Stomach (tissue), 19 donors: ENCODE measurements at places on chromosomes 5 and 9. TPM values are rescaled to one million over a fixed set of nuclear protein-coding genes. Genes with fewer than 3 reads are reported as not detected.
A peak's percentile ranks its signal among the peaks of the same experiment; 100 is the strongest.

DNA sequence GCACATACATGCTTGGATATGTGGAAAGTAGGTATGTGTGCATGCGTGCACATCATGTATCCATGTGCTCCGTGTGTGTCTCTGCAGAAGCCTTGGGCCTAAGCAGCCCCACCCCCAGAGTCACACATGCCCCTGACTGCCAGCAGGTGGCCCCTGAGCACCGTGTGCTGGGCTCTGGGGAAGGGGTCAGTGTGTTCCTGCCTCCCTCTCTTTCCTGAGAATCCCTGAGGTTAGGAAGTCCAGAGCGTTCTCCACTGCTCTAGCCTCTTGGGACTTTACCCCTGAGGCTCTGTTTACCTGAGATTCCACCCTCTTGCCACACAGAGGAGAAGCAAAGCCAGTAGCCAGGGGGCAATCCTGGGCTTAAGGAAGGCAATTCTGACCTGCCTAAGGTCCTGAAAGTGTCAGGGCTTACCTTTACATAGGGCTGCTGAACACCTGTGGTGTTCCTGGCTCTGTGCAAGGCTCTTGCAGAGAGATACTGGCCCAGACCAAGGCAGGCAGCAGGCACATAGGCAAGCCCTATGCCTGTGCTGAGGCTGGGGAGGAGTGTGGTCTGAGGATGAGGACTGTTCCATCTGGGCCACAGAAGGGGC, 207.3 kb downstream of the TMEM38B start:
- peak; percentile 81 for DNase-seq

DNA sequence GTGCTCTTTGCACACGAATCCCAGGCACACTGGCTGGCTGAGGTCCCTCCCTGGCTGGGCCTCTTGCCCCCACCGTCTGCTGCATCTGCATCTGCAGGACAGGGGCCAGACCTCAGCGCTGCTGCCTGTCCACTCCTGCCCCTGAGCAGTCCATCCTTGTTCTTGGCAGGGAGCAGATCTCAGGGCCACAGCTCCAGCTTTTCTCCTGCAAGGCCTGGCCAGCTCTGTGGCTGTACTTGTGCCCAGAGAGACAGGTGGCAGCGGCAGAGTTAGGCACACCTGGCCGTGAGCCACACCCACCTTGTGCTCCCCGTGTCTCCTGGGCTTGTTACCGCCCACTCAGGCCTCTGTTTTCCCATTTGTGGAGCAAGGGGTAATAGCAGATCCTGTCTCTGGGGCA, 13.9 kb downstream of the NEK6 start:
- no peak for DNase-seq

GRCh38 chr9:72363236-72363635, 1.8 kb downstream of the ZFAND5 start:
- DNase-seq: peak; percentile 54

Gene CXCL14
- polyA plus RNA-seq: 51.6 TPM

Gene TLE4
- polyA plus RNA-seq: 7.2 TPM

Gene XRCC4
- polyA plus RNA-seq: 6.2 TPM

- DNase-seq: no peak
Observed at GRCh38 chr5:79585116-79585515, 27.1 kb upstream of the TENT2 start.

Gene SLC25A2
- polyA plus RNA-seq: not detected

DNA sequence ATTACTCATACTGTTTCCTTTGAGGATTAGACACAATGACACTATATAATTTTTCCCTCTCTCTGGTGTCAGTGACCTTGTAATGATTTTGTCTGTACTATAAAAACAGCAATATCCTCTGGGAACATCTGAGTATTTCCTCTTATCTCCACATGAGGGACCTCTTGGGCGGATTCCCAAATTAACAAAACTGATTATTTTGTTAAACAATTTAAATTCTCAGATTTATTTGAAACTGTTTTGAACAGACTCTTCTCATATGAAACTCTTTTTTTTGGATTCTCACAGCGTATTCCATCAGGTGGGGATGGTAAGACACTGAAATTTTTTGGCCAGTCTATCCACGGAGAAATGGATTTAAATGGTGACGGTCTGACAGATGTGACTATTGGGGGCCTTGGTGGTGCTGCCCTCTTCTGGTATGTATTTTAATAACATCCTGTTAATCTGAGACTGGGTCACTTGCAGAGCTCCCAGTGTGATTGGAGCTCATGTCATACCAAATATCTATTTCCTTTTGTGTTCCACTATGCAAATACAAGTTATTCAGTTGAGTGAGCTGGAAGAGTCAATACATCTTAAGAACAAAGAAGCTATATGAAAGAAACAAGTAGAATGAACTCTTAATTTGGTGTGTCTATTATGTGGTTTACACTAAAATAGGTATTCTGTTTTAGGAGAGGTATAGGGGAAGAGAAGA, 73.8 kb upstream of the ITGA2 start:
- peak; percentile 40 for DNase-seq

DNA sequence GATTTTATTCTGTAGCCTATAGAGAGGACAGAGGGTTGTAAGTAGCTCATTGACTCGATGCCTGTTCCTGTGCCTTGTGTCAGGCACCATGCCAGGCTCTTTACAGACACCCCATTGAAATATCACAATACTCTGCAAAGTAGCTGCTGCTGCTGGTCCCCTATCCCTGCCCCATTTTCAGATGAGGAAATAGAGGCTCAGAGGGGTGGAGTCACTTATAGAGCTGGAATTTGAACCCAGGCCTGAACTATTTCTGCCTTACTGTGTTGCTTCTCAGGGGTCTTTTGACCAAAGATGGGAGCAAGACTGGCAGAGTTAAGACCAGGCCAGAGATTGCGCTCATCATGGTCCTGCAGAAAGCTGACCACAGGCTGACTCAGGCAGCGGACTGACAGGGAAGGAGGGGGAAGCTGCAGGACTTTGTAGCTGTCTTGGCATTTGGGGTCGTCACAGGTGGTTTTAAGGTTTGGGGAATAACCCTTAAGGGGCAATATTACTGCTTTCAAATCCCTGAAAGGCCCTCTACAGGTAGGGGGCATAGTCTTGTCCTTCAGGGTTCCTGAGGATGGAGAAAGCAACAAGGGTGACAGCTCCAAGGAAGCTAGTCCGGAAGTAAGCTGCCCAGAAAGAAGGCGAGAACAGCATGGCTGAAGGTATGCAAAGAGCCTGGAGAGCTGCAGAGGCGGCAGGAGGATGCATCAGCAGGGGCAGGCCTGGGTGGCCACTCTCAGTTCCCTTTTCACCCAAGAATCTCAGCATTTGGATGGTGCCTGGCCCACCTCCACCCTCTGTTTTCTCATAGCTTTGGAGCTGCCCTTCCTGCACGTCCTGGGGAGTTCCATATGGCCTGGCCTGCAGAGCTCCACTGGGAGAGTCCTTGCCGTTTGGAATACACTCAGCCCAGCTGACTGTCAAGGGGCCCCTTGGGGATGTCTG, 18.3 kb upstream of the NDST1 start:
- DNase-seq: no peak

Gene CCL27
- not detected for polyA plus RNA-seq

Gene PCDHGB4
- polyA plus RNA-seq: 0.12 TPM

DNA sequence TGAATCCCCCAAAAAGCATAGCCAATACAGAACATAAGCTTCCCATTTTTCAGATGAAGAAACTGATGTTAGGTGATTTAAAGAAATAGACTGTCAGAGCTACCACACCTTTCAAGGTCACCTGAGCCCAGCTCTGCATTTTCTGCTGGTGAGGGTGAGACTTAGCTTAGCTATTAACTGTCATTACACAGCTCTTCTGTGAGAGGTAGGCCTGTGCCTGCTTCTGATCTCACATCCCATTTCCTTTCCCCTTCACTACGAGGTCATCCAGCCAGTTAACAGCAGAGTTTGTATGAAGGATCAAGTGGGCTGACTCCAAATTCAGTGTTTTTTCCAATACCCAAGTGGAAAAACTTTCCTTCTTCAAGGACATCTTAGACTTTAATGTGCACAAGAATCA, 528.6 kb upstream of the CLINT1 start:
- DNase-seq: no peak

Gene NOL8
- 11.9 TPM for polyA plus RNA-seq

DNA sequence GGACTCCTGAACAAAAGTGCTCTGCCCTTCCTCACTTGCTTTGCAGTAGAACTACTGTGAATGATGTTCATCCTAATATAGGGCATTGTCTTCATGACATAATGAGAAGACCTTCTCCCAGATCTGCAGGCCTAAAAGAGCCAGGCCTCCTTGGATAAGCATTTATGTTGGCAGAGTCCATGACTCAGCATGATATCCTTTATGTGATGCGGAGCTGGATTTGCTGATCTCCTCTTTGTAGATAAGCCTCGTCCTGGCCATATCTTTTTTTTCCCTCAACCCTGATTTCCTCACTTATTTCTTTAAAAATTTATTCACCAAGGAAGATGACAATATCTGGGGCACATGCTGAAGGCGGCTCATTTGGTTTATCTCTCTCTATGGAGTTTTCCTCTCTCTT, 62.4 kb upstream of the TAS2R1 start:
- no peak for DNase-seq

DNA sequence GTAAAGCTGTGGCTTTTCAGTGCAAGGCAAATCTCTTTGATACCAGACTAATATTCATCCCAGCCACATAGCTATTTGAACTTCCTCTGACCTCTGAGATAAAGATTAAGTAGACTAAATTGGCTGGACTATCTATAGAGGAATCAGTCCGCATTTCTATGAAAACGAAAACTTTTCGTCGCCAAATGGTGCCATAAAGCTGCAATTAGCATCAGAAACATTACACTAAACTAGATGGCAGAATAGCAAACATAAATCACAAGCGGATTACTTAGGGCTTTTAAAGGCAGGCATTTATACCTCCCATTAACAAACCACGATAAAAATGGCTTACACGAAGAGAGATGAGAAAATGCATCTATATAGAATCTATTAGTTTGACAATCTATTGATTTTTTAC, 1009.7 kb upstream of the CDH6 start:
- no peak for DNase-seq

DNA sequence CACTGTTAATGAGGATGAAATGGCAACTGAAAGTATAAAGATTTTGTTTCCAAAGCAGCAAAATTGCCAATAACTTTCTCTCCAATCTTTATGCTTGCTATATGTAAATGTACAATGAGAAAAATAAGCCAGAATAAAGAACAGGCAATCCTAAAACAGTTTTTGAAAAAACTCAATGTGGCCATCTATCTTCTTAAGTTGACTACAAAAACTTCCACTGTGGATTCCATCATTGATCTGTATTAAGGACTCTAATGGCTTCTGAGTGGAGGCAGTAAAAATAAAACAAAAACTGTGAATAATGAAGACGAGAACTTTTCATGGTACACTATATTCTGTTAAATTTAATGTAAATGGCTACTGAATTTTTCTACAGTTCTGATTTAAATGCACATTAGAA, 382.9 kb downstream of the TMEM232 start:
- DNase-seq: no peak

Gene TRIM14
- polyA plus RNA-seq: 6.1 TPM

DNA sequence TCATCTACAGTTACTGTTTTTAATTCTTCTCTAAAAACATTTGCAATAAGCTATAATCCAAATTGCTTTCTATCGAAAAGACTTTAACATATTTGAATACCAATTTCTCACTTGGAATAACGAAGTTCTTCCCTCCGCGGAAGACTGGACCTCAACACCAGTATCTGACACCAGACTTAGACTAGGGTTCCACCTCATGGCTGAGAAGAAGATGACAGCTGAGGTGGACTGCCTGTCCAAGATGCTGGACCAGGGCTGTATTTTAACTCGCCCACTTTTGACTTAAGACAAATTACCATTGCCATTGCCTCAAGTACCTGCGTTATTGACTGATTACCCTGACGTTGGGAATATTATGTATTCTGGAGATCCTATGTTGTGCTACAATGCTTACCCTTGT, 34.1 kb downstream of the ZMAT2 start:
- DNase-seq: peak; percentile 13

- no peak for DNase-seq
Observed at GRCh38 chr9:131627326-131627647, 82.0 kb downstream of the PRRT1B start.

Gene TPRN
- polyA plus RNA-seq: 24.3 TPM

DNA sequence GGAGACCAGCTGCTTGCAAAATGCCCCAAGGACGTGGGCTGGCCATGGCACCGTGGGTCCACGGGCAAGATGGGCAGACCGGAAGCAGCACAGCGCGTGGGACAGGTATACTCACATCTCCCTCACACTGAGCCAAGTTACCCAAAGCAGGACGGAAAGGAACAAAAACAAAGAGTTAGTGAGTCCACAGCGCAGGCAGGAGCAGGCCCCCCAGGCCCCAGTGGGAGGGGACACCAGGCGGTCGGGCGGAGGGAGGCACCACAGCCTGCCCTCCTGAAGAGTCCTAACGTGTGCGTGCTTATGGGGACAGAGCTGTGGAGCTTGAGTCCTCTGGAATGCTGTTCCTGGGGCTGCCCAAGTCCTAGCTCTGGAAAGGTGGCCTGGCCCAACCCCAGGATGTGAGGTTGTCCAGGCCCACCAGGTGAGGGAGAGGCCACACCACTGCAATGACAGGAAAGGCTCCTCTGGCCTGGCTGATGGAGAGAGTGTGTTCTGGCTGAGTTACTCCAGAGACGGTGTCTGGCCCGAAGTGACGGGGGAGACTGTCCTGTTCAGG, 15.2 kb downstream of the SH3GLB2 start:
- DNase-seq: no peak

DNA sequence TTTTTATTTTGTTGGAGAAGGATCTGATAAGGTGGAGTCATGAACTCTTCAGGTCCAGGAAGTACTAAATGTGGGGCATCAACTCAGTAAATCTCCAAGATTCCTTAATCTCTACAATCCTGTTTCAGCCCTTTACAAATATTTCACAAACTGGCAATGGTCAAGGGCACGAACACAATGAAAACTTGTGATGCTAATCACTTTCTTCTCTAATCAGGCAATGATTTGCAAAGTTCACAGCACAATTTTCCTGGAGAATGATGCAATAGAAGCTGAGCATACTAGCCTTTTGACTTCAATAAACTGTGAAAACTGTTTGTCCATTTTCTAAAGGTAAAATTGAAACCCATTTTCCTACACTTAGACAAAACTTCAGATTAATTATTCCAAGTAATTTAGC, 16.9 kb downstream of the GDF9 start:
- DNase-seq: no peak

Gene SGCD
- 2.1 TPM for polyA plus RNA-seq

- DNase-seq: no peak
Observed at GRCh38 chr5:10339958-10340357, 13.5 kb upstream of the MARCHF6 start.

Gene ARSB
- polyA plus RNA-seq: 1.7 TPM

Gene C9
- polyA plus RNA-seq: not detected

Gene PCDHGC5
- 0.12 TPM for polyA plus RNA-seq

Gene ECPAS
- 17.6 TPM for polyA plus RNA-seq

Gene CTNND2
- 0.30 TPM for polyA plus RNA-seq

GRCh38 chr5:158514986-158515359, 584.7 kb downstream of the EBF1 start:
- no peak for DNase-seq

GRCh38 chr5:107215611-107216010, 455.1 kb downstream of the EFNA5 start:
- DNase-seq: no peak

Gene ANKRD18A
- 0.15 TPM for polyA plus RNA-seq
